NCI-H1105 treated with DMSO at 0.1 percent for 48 hours (cell line): ENCODE measurements at places on chromosomes 12 and 14.

GRCh38 chr12:21330682-21331253 is 3.9 kb downstream of the SLCO1A2 start:
- no peak for DNase-seq

- DNase-seq: no peak
These were observed 6.7 kb upstream of the TESC start for GRCh38 chr12:117105902-117106301.

GRCh38 chr12:132583411-132583710 is 27.0 kb downstream of the LRCOL1 start:
- DNase-seq: no peak

GRCh38 chr14:65574611-65575010 is 162.1 kb downstream of the FUT8 start:
- no peak for DNase-seq

DNA sequence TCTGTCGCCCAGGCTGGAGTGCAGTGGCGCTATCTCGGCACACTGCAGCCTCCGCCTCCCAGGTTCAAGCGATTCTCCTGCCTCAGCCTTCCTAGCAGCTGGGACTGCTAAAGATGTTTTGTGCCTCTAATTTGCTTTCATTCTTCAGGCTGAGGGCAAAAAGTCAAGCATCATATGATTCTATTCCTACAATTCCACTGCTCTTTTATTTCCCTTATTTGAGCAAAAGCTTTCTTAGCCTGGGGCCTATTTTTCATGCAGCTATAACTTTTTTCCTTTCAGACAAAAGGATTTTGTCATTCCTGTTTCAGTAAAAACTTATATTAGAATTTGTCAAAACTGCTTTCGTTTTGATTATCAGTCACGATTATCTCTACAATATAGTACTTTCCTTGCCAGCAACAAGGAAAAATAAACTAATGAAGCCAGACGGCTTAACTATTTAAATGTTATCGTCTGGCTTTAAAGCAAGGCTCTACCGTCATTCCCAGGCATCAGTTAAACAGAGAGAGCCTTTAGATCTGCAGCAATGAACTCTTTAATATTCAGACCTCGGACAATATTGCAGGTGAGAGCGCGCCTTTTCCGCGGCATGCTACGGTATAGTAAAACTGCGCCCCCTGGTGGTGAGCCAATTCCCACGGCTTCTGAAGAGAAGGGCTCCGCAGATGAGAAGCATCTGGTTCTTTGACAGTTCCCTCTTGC is 1.4 kb upstream of the SLC2A13 start:
- peak; percentile 93 for DNase-seq

- DNase-seq: no peak
These were observed 13.3 kb downstream of the SENP1 start for GRCh38 chr12:48092611-48093010.

GRCh38 chr14:24411443-24412389 is 12.9 kb downstream of the NYNRIN start:
- peak; percentile 33 for DNase-seq

GRCh38 chr12:104741077-104741476 is 217.0 kb downstream of the SLC41A2 start:
- DNase-seq: no peak

GRCh38 chr12:64603183-64603841 is 7.0 kb upstream of the RASSF3 start:
- DNase-seq: no peak

DNA sequence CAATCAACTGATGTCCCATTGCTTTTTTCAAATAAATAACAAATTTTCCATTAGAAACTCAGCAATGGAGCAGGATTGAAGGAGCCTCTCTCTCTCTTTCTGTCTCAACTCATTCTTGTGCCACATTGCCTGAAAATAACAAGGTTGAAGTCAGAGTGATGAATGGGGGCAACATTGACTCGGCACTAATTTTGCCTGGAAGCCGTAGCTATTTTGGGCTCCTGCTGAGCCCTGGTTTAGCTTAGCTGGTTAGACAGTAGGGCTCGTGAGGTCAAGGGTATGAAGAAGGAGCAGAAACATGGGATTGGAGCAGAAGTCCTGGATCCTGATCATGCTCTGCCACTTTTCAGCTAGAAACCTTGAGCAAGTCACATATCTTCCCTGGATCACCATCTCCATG is 38.9 kb downstream of the WSCD2 start:
- no peak for DNase-seq

DNA sequence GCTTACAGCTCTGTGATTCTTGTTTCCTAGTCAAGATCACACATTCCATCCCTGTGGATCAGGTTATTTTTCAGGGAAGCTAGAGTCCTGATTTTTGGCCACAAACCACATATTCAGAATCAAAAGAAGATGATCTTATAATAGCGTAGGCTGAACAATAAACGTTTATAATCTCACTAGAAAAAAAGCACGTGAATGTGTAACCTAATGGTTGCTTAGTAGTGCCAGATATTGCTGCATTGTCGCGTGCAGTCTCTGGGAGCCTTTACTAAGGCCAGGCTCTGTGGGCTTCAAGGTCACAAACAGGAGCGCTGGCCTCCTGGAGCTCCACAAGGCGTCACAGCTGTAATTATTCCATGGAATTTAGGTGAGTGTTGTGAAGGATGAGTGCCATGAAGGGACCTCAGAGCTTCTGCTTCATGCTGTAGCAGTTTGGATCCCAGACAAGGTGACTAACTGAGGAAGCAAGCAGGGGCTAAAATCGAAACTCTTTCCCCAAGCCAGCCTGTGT is 17.4 kb downstream of the CDKN1B start:
- DNase-seq: no peak

GRCh38 chr14:90999299-90999698 is 61.1 kb downstream of the RPS6KA5 start:
- DNase-seq: no peak

GRCh38 chr12:114400925-114401324 is 5.0 kb downstream of the TBX5 start:
- no peak for DNase-seq

DNA sequence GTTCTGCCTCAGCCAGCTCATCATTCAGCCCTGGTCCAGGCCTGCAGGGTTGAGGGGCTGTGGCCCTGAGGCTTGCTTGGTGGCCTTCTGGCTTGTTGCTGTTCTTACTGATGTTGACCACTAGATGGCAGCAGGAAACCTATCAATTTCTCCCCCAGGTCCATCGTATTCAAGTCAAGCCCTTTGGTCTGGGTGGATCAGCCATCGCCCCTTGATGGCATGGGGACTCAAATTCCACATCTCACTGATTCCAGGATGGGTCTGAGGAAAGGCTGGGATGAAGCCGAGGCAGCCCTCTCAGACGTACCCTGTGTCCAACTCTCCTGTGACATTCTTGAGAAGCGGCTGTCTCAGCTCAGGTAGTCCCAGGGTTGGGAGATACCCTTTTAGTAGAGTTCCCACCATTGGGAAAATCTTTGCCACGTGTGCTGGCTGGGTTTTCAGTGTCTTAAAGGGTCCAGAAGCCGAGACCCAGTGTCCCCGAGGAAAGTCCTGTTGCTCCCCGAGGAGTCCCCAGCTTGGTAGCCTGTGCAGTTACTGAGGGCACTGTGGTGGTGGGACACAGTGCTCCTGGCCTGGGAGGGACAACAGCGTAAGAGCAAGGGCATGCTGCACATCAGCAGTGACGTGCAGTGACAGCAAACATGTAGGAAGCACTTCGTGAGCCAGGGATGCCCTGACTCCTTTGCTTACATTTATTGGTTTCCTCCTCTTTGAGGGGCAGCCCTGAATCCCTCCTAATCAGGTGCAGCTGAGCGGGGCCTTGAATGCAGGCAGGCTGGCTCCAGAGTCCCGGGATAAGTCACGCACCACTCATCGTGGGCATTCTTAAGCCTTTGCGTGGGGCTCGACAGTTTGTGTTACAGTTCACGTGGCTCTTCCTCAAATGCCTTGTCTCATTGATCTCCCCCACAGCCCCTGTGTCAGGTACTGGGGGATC is 58.6 kb downstream of the TSPAN9 start:
- peak; percentile 76 for DNase-seq

- DNase-seq: no peak
These were observed 3.7 kb downstream of the CLEC4A start for GRCh38 chr12:8127138-8127537.

DNA sequence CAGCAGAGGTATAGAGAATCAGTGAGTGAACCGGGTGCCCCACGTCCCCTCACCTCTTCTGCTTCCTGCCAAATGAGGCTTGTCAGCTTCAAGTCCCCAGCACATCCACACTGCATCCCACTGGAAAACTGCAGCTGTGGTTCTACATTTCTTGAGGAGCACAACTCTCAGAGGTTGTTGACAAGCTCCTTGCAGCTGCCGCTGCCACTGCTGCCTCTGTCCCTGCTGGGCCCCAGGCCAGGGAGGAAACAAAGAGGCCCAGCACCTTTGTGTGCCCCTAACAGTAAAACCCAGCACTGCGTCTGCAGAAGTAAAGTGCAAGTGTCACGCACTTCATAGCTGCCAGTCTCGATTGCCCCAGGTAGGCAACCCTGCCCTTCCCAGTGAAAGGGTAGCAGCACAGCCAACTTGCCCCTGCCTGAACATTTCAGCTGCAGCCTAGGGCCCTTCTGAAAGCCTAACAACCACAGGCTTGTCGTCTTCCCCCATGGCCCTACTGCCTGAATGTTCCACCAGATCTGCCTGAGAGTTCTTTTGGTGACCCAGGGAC is 1162.1 kb upstream of the USP15 start:
- no peak for DNase-seq

DNA sequence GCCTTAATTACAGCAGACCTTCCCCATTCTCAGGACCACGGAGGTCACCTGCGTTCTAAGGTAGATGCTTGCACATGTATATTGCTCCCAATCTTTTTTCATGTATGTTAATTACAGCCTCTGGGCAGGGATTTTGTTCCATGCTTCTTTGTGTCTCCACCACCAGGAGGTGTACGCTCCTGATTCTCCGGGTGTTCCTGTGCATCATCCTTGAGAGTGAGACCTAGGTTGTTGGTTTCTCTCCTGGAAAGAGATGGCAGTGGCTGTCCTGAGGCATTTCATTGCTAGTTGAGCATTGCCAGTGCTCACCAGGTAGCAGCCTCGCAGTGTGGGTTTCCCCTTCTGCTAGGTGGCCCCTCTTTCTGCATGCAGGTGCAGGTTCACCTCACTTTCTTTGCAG is 52.8 kb downstream of the KCNK13 start:
- DNase-seq: no peak

- DNase-seq: no peak
These were observed 17.9 kb downstream of the WASHC3 start for GRCh38 chr12:102043928-102044327.

GRCh38 chr12:116188581-116188980 is 88.9 kb downstream of the MED13L start:
- no peak for DNase-seq

- no peak for DNase-seq
These were observed 1.7 kb upstream of the LIN7A start for GRCh38 chr12:80939231-80939950.

GRCh38 chr12:80100591-80100990 is 1.3 kb downstream of the OTOGL start:
- DNase-seq: no peak

GRCh38 chr14:86858591-86858990 is 1134.4 kb downstream of the GALC start:
- no peak for DNase-seq

GRCh38 chr14:105196265-105196960 is 15.3 kb upstream of the NUDT14 start:
- DNase-seq: no peak

GRCh38 chr14:100345711-100346110 is 22.6 kb downstream of the SLC25A47 start:
- no peak for DNase-seq

DNA sequence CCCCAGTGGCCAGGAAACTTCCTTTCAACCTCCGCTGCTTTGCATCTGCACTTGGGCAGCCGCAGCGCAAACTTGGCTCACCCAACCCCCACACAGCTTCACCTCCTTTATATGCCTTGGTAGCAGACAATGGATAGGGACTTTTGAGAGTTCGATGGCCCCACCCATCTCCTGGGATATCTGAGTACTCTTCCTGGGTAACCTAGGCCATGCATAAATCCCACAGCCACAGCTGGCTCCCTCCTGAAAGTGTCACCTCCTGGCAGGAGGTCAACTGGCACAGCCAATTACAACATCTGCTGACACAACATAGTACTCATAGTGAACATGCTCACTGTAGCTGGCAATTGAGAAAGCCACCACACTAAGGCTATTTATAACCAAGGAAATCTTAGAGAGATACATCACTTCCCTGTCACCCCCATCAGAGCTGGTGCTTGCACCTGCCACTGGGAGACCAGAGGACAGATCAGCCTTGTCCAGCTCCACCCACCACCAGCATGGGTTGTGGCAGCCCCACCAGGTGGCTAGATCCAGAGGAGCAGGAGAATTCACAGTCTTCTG is 410.0 kb downstream of the SYT1 start:
- DNase-seq: no peak

DNA sequence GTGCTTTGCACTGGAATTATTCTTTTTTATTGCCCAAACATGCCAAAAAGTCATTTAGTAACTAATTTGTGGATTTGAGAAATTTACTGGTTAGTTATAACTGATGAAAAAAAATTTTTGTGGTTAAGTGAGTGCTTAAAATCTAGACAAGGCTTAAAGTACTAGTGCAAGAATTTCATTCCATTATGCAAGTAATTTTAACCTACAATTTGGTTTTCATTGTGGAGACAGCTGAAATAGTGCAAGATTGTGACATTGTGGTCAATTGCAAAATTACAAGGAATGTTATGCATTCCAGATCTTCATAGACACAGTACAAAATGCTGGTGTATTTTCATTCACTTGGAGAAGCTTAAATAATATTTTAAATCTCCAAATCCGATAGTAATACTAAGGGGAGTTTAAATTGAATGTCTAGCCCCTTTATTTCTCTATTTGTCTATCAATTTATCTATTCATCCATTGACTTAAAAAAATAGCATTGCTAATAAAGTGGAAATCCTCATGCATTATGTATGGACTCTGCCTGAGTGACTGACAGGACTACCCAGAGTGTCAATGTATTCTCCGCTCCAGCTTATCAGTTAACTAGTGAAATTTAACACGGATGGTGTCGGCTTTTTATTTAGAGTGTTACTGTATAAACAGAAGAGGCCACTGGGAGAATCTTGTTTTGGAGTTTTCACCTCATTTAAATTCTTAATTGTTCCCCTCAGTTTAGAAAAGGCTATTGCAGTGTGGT is 125.9 kb downstream of the ALX1 start:
- no peak for DNase-seq

- DNase-seq: no peak
These were observed 125.0 kb downstream of the PIWIL1 start for GRCh38 chr12:130462558-130463274.

DNA sequence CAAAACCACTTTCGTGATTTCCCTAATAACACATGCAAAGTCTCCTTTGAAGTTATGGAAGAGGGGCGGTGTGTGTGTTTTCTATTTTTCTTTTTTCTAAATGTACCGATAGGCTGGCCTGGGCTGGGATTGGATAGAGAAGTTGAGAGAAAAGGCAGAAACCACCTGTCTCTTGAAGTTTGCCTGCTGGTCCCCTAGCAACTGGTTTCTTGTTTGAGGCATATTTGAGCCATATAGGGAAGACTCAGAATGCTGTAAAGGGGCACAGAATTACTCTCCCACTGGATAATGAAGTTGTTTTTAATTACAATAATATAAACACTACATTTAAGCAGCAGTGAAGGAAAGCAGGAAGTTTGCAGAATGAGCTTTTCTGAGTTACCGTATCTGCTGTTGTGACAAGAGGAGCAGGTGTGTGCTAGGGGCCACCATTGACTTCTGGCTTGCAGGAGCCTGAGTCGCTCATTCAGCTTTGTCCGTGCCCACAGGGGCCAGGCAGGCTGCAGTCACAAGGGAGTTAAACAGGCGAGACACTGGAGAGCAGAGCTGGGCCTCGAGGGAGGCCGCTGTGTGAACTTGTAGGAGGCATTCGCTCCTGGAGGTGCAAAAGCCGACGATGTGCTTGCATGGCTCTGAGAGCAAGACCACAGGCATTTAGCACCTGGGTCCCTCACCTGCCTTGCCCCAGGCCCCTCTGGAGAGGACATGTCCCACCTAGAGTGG is 173.8 kb upstream of the RGS6 start:
- DNase-seq: no peak
